ENCODE measurements at places on chromosomes 6 and 20. TPM values are rescaled to one million over a fixed set of nuclear protein-coding genes. Genes with fewer than 3 reads are reported as not detected.

The KCNK15 gene
- not detected for total RNA-seq

The PROKR2 gene
- not detected for total RNA-seq

The VNN1 gene
- 1.4 TPM for total RNA-seq

The RAET1L gene
- not detected for total RNA-seq
